HAP-1 (cell line): ENCODE measurements at places on chromosomes 7 and 10.

- peak; percentile 85 for DNase-seq
Observed at GRCh38 chr7:50782375-50783208, at the start of gene GRB10. GRB10 (minus strand) TSS chr7:50782896; CDS start chr7:50732322, 50,574 bp downstream.

GRCh38 chr10:22988581-22989360 lies 60.9 kb downstream of the ARMC3 start:
- peak; percentile 62 for DNase-seq

GRCh38 chr10:28137907-28138880 lies 139.3 kb upstream of the ODAD2 start:
- no peak for DNase-seq

DNA sequence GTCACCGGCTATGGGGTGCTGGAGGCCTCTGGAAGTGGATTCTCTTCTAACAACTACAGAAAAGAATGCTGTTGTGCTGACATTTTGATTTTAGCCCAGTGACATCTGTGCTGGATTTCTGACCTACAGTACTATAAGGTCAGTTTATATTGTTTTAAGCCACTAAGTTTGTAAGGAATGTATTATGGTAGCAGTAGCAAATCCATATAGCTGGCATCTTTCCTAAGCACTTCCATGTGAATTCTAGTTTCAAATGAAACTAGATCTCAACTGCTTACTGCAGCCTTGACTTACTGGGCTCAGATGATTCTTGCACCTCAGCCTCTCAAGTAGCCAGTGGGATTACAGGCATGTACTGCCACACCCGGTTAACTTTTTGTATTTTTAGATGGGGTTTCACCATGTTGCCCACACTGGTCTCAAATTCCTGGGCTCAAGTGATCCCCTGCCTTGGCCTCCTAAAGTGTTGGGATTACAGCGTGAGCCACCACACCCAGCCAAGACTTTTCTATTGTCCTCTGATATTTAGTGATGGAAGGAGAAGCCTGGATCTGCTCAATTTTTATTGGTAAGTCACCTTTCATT lies 414.0 kb downstream of the PHTF2 start:
- no peak for DNase-seq

GRCh38 chr7:43625453-43625852 lies 42.5 kb downstream of the STK17A start:
- no peak for DNase-seq

- DNase-seq: no peak
Observed at GRCh38 chr10:13095094-13095493, 4.9 kb upstream of the OPTN start.

GRCh38 chr10:117860135-117860534 lies 186.6 kb downstream of the RAB11FIP2 start:
- DNase-seq: no peak

- DNase-seq: no peak
Observed at GRCh38 chr7:45638916-45639315, 64.7 kb downstream of the ADCY1 start.

- no peak for DNase-seq
Observed at GRCh38 chr10:24930427-24930826, 22.0 kb downstream of the PRTFDC1 start.

DNA sequence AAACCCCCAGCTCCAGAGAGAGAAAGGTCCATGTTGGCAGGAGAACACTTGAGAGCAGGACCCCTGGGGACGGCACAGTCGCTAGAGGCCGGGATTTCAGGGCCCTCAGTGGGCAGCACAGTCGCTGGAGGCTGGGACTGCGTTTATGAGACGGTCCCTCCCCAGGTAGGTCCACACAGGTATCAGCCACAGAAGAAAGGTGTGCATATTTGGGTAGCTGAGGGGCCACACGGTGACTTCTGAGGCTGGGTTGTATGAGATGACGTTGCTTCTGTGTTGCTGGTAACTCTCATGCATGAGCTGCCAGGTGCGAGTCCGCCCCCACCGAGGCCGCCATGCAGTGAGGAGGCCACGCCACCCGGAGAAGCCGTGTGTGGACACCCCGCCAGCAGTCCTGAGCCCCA lies 56.9 kb upstream of the PPP2R2D start:
- no peak for DNase-seq
